ENCODE measurements at places on chromosomes 6 and 20.

GRCh38 chr20:18506744-18507143 is 996 bp upstream of the SEC23B start:
- no peak for DNase-seq

GRCh38 chr6:149544646-149545257 is 1.1 kb downstream of the PPIL4 start:
- DNase-seq, result no peak

- no peak for DNase-seq
Measured at GRCh38 chr20:61253640-61254511, 1.8 kb downstream of the CDH4 start.

DNA sequence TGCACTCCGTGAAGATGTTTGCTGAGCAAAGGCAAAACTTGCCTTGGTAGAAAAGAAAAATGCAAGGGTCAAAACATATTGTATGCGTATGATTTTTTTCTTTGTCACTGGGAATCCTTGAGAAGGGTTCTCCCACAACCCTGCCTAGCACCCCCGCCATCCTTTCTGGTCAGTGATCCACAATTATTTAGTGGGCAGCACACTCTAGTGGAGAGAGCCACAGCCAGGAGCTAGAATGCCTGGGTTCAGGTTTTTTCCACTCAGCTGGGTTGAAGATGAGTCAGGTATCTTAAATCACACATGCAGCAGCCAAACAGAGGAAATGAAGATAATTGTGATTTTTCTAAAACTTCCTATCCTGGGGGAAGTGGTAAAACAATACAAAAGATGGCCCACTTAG is 243.1 kb downstream of the PKHD1 start:
- no peak for DNase-seq

GRCh38 chr6:16397623-16398022 is 159.2 kb downstream of the GMPR start:
- DNase-seq, result no peak

DNA sequence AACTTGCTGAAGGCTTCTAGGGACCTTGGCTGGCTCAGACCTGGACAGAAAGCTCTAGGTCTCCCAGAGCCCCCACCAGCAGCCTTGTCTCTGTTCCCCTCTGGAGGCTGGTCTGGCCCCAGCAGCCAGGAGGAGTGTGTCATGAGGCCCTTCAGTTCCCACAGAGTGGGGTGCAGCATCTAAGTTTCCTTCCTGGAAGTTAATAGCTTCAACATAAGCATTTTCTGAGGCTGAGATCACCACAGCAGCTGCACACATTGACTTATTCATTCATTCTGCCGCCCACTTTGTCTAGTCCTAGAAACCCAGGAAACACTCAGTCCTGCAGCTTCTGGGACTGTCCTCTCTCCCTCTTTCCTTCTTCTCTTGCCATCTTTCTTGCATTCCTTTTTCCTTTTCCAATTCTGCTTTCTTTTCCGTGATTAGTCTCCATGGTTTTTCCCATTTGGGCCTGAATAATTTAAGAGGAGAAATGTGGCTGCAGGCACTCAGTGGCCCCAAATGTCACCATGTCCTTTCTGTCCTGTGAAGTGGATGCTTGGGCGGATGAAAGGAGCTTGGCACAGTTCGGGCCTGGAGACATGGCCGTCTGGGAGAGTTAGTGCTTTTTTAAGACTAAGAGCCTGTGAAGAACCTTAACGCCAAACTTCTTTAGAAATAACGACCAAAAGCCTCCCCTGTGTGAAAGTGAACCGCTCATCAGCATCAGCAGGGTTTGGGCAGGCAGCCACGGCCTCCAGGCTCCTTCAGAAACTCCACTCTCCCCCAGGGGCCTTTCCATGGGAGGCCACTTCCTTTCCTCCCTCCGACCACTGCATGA is 31.0 kb upstream of the PCMTD2 start:
- no peak for DNase-seq

DNA sequence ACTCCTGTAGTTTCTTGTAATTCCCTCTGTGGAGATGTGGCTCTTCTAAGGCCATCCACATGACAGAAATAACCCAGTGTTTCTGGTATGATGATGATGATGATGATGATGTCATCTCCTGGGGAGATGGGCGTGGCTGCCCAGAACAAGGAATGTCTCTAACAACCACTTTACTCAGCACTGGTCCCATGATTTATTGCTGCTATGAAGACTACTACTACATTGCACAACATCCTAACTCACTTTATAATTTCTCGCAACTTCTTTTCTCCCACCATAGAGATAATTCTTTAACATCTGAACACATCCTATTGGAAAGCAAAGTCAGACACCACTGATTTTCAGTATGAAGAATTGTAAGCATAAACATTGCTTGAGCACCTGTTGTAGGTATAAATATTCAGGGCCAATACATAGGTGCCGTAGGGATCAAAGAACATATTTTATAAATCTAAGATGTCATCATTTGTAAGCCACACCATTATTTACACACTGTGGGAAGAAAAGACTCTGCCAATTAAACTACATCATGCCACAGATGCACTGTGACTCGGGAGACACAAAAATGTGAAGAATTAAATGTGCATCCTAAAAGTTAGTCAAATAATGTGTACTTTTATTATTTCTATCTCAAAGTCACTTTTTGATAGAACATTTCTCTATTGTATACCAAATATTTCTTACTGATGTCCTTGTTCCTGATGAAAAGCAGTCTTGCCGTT is 6.4 kb downstream of the TPMT start:
- DNase-seq, result no peak

DNA sequence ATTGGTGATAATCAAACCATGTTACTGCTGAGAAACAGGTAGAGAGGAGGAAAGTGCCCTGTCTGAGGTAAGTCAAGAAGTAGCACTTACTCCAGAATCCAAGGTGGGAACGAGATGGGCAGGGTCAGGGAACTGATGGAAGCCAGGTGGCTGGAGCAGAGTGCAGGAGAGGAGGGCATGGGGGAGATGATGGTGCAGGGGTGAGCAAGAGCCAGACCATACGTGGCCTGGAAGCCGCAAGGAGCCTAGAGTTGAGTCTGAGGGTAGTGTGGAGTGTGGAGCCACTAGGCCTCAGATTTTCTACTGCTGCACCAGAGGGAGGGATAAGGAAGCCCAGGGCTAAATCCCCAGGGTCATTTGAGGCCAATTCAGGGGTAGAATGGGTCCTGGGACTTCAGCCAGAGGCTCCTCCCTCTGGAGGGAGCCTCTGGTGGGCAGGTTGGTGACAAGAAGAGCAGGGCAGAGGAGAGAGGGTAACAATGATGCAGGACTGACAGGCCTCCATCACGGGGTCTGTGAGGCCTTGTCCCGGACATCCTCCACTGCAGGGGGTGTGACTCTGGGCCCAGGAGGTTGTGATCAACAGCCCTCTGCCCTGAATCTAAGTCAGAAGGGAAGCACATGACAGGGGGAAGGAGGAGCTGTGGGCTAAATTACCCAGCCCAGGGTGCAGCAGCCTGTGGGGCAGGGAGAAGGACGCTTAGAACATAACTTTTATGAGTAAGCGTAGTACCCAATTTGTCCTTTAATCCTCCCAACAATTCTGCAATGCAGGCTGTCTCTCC is 28.7 kb downstream of the COX4I2 start:
- no peak for DNase-seq

- DNase-seq, result no peak
Measured at GRCh38 chr6:7468382-7469081, 72.9 kb upstream of the DSP start.

DNA sequence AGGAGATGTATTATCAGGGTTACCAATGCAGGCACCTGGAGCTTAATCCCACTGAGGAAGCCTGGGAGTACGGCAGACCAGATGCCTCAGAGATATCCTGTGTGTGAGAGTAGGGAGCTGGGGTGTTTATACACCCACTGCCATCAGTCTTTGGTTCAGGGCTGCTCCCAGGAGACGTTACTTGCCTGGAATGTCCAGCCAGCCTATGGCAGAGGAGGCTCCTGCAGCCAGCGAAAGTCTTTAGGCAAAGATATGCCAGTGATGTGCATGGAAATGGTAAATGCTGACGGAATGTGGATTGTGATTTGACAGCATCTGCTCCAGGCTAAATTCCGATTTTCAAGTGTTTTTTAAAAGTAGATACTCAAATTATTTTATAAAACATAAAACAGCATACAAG is 282.0 kb downstream of the BTBD3 start:
- no peak for DNase-seq

DNA sequence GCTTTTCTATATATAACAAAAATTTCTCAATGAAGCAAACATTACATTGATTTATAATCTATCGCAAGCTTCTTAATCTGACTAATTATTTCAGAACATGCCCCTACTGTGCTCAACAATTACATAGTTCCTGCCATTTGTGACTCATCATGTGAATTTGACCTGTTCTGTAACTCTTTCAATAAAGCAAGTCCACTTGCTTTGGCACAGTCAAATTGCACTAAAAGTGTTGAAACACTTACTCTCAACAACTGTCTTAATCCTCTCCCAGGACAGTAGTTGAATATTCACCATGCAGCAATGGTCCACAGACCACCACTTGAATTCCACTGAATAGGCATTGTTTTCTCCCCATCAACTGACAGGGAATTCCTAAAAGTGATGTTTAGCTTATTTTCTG is 67.7 kb upstream of the SPTLC3 start:
- DNase-seq, result no peak

DNA sequence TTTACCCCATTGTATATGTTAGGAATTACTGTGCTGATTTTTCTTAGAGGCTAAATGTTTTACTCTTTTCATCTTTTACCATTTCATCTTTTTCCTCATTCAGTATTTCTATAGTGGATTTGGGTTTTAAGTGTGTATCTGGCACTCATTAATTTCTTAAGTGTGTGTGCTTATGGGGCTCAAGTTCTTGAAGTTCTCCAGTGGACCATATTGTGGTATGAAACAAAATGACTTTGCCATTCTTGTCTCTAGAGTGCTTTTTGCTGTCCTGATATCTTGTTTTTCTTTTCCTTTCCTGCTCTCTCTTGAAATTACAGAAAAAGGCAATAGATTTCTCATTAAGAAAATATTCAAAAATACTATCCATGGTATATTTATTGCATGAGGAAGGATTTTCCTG is 123.1 kb downstream of the ARID1B start:
- DNase-seq, result no peak

DNA sequence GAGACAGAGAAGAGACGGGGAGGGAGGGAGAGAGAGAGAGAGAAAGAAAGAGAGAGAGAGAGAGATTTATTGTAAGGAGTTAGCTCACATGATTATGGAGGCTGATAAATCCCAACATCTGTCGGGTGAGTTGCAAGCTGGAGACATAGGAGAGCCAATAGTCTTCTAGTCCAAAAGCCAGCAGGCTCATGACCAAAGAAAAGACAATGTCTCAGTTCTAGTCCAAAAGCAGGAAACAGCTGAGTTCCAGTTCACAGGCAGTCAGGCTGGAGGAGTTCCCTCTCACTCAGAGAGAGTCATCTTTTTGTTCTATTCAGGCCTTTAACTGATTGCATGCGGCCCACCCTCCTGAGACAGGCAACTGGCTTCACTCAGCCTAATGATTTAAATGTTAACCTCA is 416.6 kb downstream of the PREX1 start:
- DNase-seq, result no peak

GRCh38 chr6:139439349-139439748 is 64.9 kb upstream of the CITED2 start:
- no peak for DNase-seq

GRCh38 chr6:18245642-18246041 is 18.7 kb downstream of the DEK start:
- DNase-seq, result no peak

DNA sequence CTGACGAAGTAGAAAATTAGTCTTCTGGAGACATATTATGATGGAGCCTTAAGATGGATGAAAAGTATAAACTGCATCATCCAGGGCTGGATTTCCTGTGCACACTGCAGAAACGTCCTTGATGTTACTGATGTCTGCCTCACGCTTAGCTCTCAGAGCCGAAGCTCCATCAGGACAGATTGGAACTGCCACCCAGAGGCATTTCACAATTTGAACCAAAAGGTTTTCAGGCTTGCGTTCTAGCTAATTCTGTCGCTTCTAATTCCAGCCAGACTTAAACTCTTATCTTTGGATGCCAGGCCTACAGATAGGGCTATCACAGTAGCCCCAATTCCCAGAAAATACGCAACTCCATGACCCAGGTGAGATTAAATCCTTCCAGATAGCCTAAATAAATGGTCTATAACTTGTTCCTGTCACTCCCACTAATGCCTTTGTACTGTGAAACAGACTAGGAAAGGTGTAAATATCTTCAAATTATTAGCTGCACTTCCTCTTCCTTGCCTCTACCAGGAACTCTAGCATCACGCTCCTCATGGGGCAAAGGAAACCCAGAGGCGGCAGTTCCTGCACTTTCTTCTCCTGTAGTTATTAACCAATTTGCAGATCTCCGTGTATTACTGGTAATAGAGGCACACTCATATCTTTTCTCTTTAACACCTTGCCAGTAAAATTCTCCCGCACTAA is 634.6 kb downstream of the PRKN start:
- DNase-seq, result no peak

- DNase-seq, result no peak
Measured at GRCh38 chr6:41785254-41785653, 2.2 kb upstream of the TOMM6 start.

DNA sequence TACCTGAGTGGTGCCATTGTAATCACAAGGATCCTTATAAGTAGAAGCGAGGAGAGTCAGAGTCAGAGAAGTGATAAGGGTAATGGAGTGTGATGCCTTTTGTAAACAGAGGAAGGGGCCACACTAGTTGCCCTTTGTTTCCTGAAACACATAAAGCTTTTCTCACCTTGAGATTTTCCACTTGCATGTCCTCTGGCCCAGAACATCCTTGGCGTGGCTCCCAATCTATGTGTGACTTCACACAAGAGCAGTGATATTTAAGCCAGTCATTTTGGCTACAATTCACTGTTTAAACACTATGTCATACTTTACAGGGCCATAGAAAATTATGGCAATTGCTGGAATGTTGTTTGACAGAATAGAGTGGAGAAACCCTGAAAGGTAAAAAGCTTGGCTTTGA is 121.2 kb upstream of the BTN3A2 start:
- no peak for DNase-seq

GRCh38 chr20:33400812-33401183 is 521 bp downstream of the CDK5RAP1 start:
- DNase-seq, result no peak

- no peak for DNase-seq
Measured at GRCh38 chr6:35357677-35358076, 15.3 kb downstream of the PPARD start.

DNA sequence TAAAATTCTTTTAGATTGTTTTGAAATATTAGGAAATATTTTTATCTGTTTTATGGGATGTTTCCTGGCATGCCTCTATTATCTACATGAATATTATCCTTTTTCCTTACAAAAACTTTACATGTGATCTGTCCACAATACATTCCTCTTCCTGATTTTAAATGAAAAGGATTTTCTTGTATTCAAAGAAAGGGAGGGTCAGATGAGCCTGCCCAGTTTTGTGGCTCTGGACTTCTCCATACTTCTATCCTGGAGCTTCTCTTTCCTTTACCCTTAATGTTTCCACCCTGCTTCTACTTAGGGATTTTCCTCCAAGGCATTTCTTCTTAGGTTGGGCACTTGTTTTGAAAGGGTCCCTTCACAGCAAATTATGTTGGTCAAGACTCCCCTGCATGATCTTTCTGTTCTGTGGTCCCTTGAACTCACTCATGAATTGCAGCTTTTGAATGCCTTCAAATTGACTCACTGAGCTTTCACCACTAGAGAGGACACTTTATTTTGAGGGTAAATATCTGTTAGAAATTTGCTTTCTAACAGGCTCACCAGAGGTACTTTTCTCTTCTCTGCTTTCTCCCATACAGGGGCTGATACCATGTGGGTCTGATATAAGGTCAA is 104.9 kb downstream of the CENPW start:
- DNase-seq, result no peak

Measured in NCI-H774 (cell line).